ENCODE measurements at places on chromosomes 5 and 9. TPM values are rescaled to one million over a fixed set of nuclear protein-coding genes. Genes with fewer than 3 reads are reported as not detected.

- H3K4me3 ChIP-seq: no peak overlapping the region
- no peaks in the 10 kb centered on the region for H3K36me3 ChIP-seq
These were observed 113.1 kb upstream of the ACOT12 start for GRCh38 chr5:81506900-81507588.

DNA sequence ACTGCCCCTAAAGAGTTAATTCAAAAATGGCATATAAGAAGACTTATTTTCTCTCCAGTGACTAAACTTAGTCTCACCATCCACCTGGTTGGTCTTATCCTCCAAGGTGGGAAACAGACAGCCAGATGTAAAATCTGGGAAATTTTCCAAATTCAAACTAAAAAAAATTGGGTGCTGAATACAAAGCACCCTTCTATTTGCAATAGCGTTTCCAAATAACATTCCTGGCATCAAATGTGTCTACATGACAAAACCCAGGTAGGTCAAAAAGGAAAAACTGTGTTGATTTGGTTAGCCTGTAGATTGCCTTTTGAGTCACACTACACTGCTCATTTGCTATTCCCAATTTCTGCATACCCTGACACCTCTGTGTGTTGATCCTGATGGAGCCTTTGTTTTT, 252.2 kb downstream of the NR2F1-AS1 start:
- no peaks in the 10 kb centered on the region for H3K27me3 ChIP-seq
- H3K27ac ChIP-seq: no peak overlapping the region
- no peak for DNase-seq

DNA sequence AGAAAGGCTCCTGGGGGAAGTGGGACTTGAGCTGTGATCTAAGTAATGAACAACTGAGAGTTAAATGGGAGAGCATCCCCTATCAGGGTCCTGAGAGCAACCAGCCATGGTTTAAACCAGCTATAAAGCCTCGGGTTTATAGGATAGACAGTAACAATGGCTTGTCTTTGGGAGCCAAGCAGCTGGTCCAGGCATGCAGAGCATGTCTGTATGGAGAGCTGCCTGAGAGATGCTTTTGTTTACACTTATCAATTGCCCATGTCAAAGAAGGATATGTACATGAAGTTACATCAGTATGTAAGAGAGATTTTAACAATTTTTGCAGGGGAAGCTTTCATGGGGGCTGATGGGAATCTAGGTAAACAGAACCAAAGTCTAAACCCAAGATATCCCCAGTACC, 4.4 kb downstream of the TGFBI start:
- H3K36me3 ChIP-seq: no peaks in the 10 kb centered on the region
- no peak overlapping the region for H3K27ac ChIP-seq
- DNase-seq: no peak
- H3K4me3 ChIP-seq: no peak overlapping the region
- peaks cover 7% of the 10 kb centered on the region for H3K4me1 ChIP-seq
- H3K27me3 ChIP-seq: no peaks in the 10 kb centered on the region

DNA sequence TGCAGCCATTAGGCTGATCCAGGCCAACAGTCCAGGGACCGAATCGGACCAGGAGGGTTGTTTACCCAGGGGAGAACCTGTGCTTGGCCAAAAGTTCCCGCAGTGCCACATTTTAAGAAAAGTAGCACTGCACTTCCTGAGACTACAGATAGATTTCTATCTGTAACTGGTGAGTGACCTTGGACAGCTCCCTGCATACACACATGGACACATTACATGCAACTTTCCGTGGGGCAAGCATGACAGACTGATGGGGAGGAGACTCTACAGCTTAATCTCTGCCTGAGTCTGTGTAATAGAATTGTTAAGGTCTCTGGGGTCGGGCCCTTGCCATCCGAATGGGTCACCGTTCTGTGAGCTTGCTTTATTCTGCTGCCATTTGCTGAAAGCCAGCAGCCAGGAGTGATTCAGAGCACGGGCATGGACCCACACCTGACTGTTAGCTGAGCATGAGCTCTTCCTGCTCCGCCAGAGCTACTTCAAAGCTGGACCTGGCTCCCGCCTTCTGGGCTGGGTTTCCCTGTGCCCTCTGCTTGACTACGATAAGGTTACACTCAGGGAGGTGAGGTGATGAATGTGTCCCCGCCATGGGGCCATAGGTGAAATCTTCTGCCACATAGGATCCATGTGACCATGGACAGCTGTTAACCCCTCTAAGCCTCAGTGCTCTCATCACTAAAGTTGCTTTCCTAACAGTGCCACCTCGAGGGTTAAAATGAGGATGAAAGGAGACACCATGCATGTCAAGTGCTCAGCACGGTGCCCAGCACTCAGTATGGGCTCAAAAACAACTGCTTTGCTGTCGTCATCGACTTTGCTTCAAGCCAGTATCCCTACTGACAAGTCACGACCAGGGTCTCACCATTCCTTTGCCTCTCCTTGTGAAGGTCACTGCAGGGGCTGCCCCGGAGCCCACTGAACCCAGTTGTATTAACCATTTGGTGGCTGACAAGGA, 200.0 kb downstream of the MELK start:
- no peak overlapping the region for H3K27ac ChIP-seq
- H3K4me1 ChIP-seq: no peaks in the 10 kb centered on the region
- no peak overlapping the region for H3K4me3 ChIP-seq
- no peaks in the 10 kb centered on the region for H3K36me3 ChIP-seq
- H3K27me3 ChIP-seq: no peaks in the 10 kb centered on the region
- DNase-seq: no peak

DNA sequence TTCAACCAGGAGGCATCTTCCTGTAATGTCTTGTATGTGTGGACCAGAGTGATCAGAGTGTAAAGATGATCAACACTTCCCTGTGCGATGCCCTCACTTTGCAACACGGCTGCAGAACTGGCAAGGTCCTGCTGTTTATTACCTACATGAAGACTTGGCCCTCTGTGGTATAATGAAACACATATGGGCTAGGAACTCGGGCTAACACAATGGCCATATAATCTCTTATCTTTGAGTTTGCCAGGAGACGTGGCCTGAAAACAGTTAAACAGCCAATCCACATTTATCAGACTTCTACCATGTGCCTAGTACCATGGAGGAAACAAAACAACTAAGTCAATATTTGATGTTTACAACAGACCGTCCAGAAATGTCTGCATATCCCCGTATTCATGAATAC, 145.5 kb downstream of the ZNF462 start:
- no peak overlapping the region for H3K4me3 ChIP-seq
- H3K27me3 ChIP-seq: no peaks in the 10 kb centered on the region
- H3K36me3 ChIP-seq: peaks cover 19% of the 10 kb centered on the region
- H3K27ac ChIP-seq: no peak overlapping the region

GRCh38 chr9:100030548-100030947, 68.3 kb downstream of the ERP44 start:
- H3K27ac ChIP-seq: no peak overlapping the region
- no peaks in the 10 kb centered on the region for H3K36me3 ChIP-seq
- H3K27me3 ChIP-seq: no peaks in the 10 kb centered on the region

DNA sequence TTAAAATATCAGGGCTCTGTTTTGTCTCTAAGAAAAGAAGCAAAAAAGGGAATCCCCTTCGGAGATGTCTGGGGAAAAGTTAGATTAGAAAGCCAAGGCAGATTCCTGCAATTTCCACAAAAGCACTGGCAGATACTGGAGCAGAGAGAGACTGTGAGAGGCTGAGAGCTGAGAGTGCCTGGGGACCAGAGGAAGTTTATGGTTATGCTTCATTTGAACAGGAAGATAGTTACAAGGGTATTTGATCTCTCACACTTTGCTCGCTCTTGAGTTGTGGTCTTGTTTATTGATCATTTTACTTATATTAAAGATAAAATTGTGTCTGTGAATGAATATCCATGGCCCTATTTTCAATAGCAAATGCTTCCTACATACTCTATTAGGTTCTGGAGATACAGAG, 32.8 kb upstream of the FAM81B start:
- no peak overlapping the region for H3K27ac ChIP-seq
- H3K4me1 ChIP-seq: no peaks in the 10 kb centered on the region
- H3K27me3 ChIP-seq: no peaks in the 10 kb centered on the region
- H3K4me3 ChIP-seq: no peak overlapping the region
- no peaks in the 10 kb centered on the region for H3K36me3 ChIP-seq

The LCN12 gene
- 42.9 TPM for total RNA-seq

The TAF1L gene
- not detected for total RNA-seq

The SH3TC2 gene
- total RNA-seq: 1.3 TPM

Measured in kidney (tissue), 22 donors.